EH (cell line): ENCODE measurements at places on chromosomes 4 and X.

GRCh38 chrX:77622233-77622632 lies 163.8 kb downstream of the ATRX start:
- DNase-seq: no peak

DNA sequence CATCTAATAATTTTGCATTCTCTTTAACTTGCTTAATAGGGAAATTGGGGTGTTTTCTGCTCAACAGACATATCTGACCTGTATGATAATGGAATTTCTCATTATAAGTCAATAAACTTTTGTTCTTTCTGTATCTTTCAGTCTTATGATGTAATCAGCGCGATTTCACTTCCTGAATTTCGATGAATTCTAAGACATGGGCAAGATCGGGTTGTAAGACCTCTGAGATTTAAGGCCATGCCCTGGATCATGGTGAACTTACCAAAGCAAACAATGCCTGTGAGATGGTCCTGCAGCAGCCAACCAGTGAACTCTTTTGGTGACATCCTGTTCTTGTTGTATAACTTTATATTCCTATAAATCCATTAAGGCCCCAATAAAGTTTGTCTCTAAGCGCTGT lies 88.1 kb downstream of the NBDY start:
- DNase-seq: no peak

DNA sequence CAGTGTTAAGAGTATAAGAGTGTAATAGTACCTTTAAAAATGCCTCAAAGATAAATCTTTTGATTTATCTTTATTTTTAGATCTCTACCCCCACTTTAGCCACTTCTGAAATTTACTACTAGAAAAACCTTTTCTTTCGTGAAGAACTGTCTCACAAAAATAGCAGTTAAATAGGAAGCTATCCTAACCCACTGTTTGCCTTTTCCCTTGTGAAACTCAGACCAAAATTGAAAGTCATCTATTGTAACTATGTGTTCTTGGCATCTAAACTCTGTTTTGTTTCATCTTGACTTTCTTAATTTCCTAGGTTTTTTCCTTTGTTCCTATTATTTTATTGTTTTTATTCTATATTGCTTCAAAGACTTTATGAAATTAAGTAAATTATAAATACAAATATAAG lies 7.8 kb upstream of the TMEM144 start:
- DNase-seq: no peak

- DNase-seq: no peak
Measured at GRCh38 chr4:958696-959337, 14.6 kb downstream of the DGKQ start.

DNA sequence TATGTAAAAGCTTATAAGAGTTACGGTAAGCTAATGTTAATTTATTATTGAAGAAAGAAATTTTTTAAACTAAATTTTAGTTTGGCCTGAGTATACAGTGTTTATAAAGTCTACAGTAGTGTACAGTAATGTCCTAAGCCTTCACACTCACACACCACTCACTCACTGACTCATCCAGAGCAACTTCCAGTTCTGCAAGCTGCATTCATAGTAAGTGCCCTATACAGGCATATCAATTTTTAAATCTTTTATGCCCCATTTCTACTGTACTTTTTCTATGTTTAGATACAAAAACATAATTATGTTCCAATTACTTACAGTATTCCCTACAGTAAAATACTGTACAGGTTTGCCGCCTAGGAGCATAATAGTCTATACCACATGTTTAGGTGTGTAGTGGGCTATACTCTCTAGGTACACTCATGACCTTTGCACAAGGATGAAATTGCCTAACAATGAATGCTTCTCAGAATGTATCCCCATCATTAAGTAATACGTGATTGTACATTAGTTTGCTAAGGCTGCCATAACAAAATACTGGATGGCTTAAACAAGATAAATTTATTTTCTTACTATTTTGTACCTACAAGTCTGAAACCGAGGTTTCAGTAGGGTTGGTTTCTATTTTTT lies 333.8 kb upstream of the PCDH7 start:
- DNase-seq: no peak
